ENCODE measurements at places on chromosomes 5 and 9.

GRCh38 chr9:134288746-134289145, 37.5 kb upstream of the RXRA start:
- no peak for DNase-seq

- DNase-seq: no peak
These were observed 30.1 kb downstream of the FNIP1 start for GRCh38 chr5:131766689-131767088.

DNA sequence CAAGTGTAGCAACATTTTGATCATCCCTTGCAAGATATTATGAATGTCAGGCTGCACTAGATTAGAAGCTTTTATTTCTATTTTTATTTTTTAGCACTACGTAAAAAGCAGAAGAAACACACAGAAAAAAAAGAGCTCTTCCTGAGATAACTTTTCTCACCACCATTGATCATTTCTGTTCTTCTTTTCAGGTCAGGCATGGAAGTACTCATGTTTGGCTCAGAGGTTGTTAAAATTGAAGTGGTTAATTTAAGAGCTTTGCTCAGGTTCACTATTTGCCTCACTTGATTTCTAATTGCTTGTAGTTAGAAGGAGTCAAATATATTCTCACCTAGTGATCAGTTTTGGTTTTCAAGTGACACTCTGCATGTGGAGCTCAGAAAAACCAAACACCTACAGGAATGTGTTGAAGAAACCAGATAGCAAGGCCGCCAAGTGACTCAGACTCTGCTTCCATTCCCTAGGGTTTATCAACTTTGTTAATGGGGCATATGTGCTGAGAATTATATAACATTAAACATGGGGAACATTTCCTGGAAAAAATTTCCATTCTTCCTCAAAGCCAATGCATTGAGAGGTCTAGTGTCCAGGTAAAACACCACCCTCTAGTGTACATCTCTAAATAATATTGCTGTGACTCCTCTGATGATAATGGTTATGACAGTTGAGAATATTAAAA, 679.8 kb downstream of the CETN3 start:
- no peak for DNase-seq

- DNase-seq: no peak
These were observed 37.2 kb downstream of the OLFML2A start for GRCh38 chr9:124814164-124814535.

GRCh38 chr5:34530637-34531036, 125.5 kb upstream of the RAI14 start:
- DNase-seq: no peak

DNA sequence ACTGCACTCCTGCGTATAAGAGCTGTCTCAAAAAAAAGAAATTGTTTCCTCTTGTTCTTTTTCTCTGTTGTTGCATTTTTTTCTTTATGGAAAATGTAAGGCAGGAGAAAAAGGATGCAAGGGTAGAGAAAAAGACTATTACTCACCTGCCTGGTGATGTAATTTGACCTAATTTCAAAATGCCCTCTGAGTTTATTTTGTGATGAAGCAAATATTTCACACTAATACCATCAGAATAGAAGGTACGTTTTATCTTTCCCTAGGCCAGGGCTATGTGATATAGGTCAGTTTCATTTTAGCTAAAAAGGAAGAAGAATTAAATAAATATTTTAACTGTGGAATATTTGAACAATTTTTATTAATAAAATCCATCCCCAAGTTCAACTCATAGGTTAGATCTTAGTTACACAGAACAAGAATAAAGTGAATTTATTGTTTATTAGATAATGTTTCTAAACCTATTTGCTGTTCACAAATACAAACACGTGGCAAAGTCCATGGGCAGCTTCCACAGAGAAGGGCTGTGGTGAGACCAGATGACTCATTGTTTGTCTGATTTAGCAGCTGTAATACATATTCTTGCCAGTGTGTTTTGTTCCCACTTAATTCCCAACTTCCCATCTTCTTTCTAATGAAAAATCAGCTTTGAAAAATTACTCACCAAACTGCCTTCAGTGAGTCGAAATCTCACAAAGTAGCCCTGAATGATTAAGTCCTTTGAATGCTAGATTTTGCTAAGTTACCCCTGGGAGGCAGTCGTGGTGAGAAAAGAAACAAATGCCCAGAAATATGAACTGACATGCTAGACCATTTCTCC, 52.8 kb upstream of the CCDC112 start:
- no peak for DNase-seq

GRCh38 chr9:15115702-15116101, 191.3 kb downstream of the TTC39B start:
- DNase-seq: no peak

DNA sequence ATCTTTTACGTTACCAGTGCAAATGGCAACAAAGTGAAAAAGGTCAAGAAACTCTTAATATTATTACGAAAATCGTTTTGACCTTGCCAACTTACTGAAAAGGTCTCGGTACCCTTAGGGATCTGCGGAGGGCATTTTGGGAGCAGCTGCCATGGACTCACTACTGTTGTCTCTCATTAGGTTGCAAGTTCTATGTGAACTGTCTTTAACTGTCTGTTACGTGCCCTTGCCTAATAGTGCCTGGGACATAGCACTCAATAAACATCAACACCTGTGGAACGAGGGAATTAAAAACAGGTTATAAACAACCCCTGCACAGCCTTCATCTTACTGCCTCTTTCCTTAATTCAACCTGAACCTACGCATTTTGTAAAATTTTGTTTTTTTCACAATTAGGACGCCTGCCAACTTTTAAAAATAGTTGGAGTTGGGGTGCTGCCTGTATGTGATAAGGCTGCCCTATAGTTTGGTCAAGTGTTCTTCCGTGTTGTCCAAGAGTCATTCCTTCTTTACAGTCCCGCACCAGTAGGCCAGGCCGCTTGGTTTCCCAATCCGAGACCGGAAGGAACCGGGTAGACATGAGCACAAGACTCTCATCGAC, 527 bp upstream of the SREK1 start:
- DNase-seq: no peak

DNA sequence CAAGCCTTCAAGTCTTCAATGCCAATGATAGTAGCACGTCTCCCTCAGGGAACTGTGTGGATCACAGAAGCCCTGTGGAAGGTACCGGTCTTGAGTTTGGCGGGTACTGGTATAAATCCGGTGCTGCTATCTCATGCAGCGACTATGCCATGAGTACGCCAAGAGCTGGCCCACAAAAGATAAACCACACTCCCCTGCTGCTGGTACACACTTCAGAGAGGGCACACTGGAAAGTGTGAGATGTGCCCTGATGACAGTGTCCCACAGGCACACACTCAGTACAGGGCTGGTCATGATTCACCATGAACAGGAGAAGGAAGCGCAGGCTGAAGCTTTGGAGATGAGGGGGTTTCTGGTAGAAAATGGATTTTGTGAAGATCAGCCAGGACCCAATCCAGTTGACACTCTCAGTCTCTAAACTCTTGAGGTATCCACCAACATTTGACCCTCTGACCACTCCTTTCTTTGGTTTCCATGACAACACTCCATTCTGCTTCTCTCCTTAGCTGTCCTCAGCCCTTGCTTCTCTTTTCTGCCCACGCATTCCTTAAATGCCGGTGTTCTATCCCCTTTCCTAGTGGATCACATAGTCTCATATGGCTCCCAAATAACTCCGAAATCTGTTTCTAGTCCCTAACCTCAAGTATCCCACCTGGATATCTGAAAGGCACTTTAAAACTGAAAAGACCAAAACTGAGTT, 5.1 kb downstream of the AMACR start:
- no peak for DNase-seq

DNA sequence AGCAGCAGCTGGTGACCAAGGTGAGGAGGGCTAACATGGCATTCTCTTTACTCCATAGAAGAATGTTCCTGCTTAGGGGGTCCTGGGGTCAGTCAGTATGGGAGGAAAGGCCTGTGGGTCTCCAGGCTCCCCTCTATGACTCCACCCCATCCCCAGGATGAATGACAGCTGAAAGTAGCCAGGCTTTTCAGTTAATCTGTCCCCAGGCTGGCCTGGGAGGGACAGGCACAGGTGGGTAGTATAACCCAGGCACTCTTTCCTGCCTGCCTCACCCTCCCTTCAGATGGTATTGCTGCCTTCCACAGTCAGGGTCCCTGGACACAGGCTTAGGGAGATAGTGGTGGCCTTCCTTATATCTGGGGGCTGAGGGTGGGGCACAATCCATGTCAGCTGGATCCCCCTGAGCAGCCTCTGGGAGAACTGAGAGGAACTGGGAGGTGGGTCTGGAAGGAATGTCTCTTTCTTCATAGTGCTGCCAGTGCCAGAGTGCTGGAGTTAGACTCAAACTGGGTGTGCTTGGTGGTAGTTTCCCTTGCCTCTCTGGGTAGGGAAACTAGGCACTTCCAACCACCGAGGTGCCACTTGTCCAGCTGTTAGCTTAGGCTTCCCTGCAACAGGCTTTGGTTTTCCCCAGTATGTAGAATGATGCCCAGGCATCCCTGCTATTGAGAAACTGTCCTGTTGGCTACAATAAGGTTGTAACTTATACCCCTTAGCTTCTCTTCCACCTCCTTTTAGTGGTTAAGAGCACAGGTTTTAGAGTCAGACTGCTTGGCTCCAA, 27.8 kb downstream of the LARP1 start:
- DNase-seq: no peak

- no peak for DNase-seq
These were observed 76.3 kb downstream of the CERT1 start for GRCh38 chr5:75435096-75435495.

GRCh38 chr5:155938051-155938450, 388.9 kb upstream of the SGCD start:
- no peak for DNase-seq

DNA sequence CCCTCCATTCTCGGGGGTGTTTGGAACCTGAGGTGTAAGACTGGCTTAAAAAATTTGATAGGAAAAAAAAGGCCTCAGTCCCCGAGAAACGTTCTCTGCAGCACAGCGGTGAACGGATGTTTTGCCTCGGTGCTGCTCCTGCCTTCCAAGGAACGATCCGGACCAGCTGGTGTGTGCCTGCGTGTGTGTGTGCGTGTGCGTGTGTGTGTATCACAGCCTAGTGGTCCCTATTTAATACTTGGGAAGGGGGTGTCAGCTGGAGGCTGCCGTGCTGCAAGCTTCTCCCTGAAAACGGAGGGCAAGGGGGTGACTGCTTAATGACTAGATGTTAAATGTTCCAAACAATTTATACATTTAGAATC, 76.9 kb downstream of the LHX2 start:
- no peak for DNase-seq
